Endodermal cell (in vitro differentiated cells): ENCODE measurements at places on chromosomes 7 and 10. TPM values are rescaled to one million over a fixed set of nuclear protein-coding genes. Genes with fewer than 3 reads are reported as not detected.

Gene AKR1C2
- 0.33 TPM in 1 of 2 replicates, not detected in the other for total RNA-seq

- no peak for DNase-seq
These were observed 3.1 kb downstream of the STX1A start for GRCh38 chr7:73716318-73716890.

DNA sequence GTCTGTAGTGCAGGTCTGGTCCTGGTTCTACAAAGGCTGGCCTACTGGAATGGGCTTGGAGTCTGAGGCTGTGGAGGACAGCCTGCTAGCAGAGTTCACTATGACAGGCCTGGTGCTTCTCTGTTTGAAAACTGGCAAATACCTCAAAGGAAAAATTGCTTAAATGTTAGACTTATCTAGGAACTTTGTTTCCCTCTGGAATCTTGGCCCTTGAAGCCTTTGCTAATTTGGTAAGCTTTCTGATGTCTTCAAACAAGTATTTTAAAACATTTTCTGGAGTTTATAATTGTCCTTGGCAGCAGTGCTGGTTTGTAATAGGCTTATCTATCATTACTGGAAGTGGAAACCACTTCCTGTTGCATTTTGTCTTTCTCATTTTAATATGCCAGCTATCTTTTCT is 139.7 kb downstream of the TMEM26 start:
- no peak for DNase-seq

DNA sequence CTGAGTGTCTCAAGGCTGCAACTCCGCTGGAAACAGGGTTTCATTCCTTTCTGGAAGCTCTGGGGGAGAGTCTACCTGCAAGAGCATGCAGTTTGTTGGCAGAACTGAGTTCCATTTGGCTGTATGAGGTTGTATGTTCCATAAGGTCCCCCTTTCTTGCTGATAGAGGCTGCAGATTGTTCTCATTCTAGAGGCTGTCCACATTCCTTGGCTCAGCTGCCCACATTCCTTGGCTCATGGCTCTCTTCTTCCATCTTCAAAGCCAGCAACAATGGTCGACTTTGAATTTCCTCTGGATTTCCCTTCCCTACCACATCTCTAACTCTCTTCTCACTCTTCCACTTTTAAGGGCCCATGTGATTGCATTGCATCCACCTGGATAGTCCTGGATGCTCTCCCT is 147.3 kb upstream of the CDCA7L start:
- DNase-seq, result no peak
